PC-9 (cell line): ENCODE measurements at places on chromosomes 11 and 22.

GRCh38 chr11:114929351-114930000 is 251.1 kb downstream of the NXPE2 start:
- no peak overlapping the region for H3K27ac ChIP-seq
- no peaks in the 10 kb centered on the region for H3K4me1 ChIP-seq
- DNase-seq, result no peak
- no peaks in the 10 kb centered on the region for H3K27me3 ChIP-seq
- H3K4me3 ChIP-seq, result no peak overlapping the region

DNA sequence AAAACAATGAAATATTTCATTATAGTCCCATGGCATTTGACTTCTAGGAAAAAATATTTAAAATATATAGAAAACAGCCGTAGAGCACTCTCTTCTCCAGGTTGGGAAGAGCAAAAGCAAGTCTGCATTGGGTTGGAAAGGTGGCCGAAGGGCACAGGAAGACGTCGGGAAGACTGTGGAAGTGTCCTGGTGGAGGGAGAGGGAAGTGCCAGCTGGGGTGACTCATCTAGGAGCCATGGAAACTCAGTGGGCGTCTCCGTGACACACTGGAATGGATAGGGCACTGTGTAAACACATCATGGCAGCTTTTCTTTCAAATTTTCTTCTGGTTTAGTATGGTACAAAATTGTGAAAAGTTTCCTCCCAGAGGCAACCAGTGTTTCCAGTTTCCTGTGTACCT is 12.7 kb downstream of the GTPBP1 start:
- peaks cover 23% of the 10 kb centered on the region for H3K4me1 ChIP-seq
- peak overlapping the region; percentile 57 for H3K27ac ChIP-seq
- no peaks in the 10 kb centered on the region for H3K27me3 ChIP-seq
- H3K4me3 ChIP-seq, result no peak overlapping the region
- peak; percentile 84 for DNase-seq
- peaks cover 48% of the 10 kb centered on the region for H3K36me3 ChIP-seq

GRCh38 chr11:61682906-61683675 is 2.9 kb downstream of the DAGLA start:
- no peak overlapping the region for H3K27ac ChIP-seq
- DNase-seq, result no peak
- no peaks in the 10 kb centered on the region for H3K27me3 ChIP-seq
- peaks cover 14% of the 10 kb centered on the region; the same call in 1 of the 2 replicates for H3K4me1 ChIP-seq

- H3K36me3 ChIP-seq, result peaks cover 9% of the 10 kb centered on the region
- DNase-seq, result no peak
- H3K4me3 ChIP-seq, result no peak overlapping the region
- no peaks in the 10 kb centered on the region for H3K27me3 ChIP-seq
- no peak overlapping the region for H3K27ac ChIP-seq
Observed at GRCh38 chr22:44839721-44840120, 87.3 kb downstream of the ARHGAP8 start.

GRCh38 chr11:87265979-87266378 is 228.2 kb downstream of the TMEM135 start:
- no peak for DNase-seq
- no peaks in the 10 kb centered on the region for H3K36me3 ChIP-seq
- no peaks in the 10 kb centered on the region for H3K4me1 ChIP-seq
- H3K4me3 ChIP-seq, result no peak overlapping the region
- no peaks in the 10 kb centered on the region for H3K27me3 ChIP-seq
- no peak overlapping the region for H3K27ac ChIP-seq

GRCh38 chr11:65851083-65851579 is 6.8 kb downstream of the CFL1 start:
- no peaks in the 10 kb centered on the region for H3K27me3 ChIP-seq
- H3K27ac ChIP-seq, result no peak overlapping the region
- no peak for DNase-seq
- H3K36me3 ChIP-seq, result peaks cover 24% of the 10 kb centered on the region

- peaks cover 100% of the 10 kb centered on the region for H3K27me3 ChIP-seq
- no peak overlapping the region for H3K27ac ChIP-seq
- H3K4me3 ChIP-seq, result no peak overlapping the region
- no peak for DNase-seq
- H3K36me3 ChIP-seq, result no peaks in the 10 kb centered on the region
- H3K4me1 ChIP-seq, result no peaks in the 10 kb centered on the region
Observed at GRCh38 chr11:117752071-117752470, 44.9 kb downstream of the DSCAML1 start.
